ENCODE measurements at places on chromosomes 1 and 21.

DNA sequence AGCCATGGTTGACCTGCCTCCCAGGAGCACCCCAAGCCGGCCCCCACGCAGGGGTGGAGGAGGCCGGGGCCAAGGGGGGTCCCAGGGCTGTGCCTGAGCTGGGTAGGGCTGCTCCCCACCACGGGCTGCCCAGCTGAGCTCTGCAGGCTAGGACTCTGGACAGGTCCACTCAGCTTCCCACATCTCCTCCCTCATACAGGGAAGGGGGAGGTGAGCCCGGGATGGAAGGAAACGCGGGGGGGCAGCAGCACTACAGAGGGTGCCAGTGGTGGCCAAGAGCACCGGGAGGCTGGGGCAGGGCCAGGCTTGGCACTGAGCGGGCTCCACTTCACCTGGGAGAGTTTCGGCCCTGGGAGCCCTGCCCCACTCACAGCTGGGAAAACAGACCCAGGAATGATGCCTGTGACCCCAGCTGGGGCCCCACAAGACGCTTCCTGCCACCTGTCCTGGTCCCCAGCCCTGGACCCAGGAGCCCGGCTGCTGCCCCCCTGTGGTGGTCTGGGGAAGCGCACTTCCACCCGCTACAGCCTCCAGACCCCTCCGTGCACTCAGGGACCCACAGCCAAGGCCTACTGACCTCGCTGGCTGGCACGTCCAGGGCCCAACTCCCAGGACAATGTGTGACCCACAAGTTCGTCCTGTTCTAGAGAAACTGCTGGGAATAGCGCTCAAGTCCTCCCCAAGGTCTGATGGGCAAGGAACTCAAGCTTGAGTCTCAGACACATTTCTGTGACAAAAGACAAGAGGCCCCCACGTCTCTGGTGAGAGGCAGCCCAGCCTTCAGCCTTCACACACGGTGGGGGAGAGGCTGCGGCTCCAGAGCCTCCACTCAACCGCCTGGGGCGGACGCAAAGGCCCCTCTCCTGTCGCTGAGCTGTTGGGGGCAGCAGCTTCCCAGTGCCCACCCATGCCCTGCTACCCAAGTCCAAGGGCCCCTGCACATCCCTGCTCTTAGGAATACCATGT lies 3.0 kb downstream of the AURKAIP1 start:
- DNase-seq = peak; percentile 76

- DNase-seq = no peak
These were observed 17.3 kb upstream of the NMNAT2 start for GRCh38 chr1:183435497-183435896.

DNA sequence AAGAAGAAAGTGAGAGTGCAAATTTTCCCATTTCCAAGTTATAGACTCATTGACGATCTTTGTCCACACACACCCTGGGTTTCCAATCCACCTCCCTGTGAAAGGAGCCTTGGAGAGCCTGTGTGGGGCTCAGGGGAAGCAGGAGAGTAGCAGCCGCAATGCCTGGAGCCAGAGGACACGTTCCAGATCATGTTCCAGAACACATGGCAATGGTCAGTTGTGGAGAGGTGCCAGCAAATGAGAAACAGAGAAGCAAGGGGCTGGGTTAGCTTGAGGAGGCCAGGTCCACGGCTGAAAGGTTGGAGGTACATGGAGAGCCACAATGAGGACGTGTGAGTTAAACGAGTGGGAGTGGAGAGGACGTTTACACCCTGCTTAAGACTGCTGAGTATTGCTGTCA lies 33.0 kb upstream of the SIPA1L2 start:
- DNase-seq = no peak

DNA sequence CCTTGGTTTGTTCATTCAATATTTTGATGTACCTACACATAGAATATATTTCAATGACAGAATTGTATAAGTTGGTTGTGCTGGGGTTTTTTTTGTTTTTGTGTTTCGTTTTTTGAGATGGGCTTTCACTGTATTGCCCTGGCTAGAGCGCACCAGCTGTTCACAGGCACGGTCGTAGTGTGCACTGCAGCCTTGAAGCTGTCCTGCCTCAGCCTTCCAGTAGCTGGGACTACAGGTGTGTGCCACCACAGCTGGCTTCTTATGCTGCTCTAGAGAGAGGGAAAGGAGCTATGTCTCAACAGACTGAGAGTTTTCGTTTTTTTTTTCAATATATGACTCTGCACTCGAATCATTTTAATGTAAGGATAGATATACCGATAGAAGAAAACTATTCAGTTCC lies 102.6 kb downstream of the NTNG1 start:
- DNase-seq = no peak

GRCh38 chr1:7592120-7592798 lies 178.8 kb upstream of the VAMP3 start:
- no peak for DNase-seq

GRCh38 chr1:24535021-24535424 lies 20.9 kb upstream of the NCMAP start:
- peak; percentile 35 for DNase-seq

DNA sequence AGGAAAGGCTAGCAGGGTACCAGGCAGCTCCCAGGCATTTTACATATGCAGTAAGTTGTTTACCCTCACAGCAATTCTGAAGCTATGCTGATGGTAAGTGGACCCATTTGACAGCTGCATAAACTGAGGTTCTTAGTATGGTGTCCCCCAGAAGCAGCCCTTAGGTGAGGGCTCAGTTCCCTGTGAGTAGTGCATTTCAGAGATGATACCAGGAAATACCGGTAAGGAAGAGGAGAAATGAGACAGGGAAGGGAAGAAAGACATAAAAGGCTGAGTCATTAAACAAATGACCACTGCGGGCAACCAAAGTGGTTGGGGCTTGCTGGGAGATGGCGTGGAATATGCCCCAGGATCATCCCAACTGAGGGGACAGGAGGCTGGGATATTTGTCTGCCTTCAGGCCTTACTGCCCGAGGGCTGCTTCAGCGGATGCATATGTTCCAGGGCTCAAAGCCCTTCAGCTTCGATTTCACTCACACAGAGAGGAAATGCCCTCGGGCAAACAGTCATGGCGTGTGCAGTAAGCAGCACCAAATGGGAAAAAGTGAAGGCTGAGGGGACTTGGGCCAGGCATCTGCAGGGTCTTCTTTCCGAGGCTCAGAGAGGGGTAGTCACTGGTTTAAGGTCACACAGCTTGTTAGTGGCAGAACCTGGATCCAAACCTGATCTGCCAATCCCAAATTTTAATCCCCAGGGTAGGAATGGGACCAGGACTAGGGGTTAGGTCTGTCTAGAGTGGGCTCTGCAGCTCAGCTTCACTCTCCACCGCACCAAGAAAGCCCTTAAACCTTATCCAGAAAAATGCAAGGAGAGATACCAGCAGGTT lies 133.7 kb upstream of the RUNX3 start:
- no peak for DNase-seq

- DNase-seq = no peak
These were observed 1141.3 kb downstream of the BRINP3 start for GRCh38 chr1:189336115-189337100.
